ENCODE measurements at places on chromosomes 2 and 18. TPM values are rescaled to one million over a fixed set of nuclear protein-coding genes. Genes with fewer than 3 reads are reported as not detected.

DNA sequence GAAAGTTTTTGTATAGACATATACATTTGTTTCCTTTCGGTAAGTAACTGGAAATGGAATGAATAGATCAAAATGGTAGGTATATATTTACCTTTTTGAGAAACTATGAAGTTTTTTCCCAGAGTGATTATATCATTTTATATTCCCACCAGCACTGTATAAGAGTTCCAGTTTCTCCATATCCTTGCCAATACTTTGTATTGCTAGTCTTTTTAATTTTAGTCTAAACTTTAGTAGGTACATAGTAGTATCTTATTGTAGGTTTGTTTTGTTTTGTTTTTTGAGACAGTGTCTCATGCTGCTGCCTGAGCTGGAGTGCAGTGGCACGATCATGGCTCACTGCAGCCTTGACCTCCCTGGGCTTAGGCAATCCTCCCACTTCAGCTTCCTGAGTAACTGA lies 56.6 kb downstream of the AGPS start:
- DNase-seq, result no peak

GRCh38 chr18:60372596-60372995 lies at the start of gene MC4R:
MC4R (minus strand) TSS chr18:60372775; CDS start chr18:60372349, 426 bp downstream.
- DNase-seq, result peak; percentile 17

GRCh38 chr2:10548626-10549025 lies 100.5 kb upstream of the ODC1 start:
- peak; percentile 82 for DNase-seq

- DNase-seq, result no peak
Observed at GRCh38 chr2:173943738-173944137, 21.4 kb downstream of the SP3 start.

- no peak for DNase-seq
Observed at GRCh38 chr2:177118636-177119035, 94.0 kb upstream of the HNRNPA3 start.

- peak; percentile 88 for DNase-seq
Observed at GRCh38 chr2:235605312-235606003, 111.6 kb downstream of the AGAP1 start.

- no peak for DNase-seq
Observed at GRCh38 chr2:29260142-29260772, 145.0 kb downstream of the CLIP4 start.

DNA sequence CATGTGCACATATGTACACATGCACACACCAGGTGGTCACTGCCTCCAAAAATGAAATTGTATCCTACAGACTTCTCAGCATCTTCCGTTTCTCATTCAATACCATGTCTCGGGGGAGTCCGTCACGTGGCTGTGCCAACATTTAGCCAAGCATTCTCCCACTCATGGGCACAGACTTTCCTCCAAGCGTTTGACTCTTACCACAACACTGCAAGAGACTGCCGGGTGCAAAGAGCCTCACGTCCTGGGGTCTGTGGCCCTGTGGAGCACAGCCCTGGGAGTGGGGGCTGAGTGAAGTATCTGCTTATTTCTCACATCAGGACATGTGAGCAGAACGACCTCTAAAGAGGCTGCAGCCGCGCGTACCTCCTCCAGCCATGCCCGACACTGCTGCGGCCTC lies 28.0 kb downstream of the HDAC4 start:
- no peak for DNase-seq

DNA sequence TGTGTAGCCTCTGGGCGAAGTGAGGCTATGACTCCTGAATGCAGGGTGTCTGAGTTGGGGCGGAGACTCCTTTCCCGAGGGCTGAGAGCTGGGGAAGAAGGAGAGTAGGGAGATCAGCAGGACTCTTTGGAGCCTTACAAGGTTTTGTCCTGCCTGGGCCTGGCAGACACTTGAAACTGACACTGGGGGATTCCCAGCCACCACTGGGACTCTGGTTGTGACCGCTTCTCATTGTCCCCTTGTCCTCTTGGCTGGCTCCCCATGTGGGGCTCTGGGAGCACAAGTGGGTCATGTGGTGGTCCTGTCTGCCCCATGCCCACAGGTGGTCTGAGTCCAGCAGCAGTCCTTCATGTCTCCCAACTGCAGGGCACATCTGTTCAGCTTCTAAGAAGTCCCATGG lies 78.2 kb upstream of the MGAT4A start:
- no peak for DNase-seq

DNA sequence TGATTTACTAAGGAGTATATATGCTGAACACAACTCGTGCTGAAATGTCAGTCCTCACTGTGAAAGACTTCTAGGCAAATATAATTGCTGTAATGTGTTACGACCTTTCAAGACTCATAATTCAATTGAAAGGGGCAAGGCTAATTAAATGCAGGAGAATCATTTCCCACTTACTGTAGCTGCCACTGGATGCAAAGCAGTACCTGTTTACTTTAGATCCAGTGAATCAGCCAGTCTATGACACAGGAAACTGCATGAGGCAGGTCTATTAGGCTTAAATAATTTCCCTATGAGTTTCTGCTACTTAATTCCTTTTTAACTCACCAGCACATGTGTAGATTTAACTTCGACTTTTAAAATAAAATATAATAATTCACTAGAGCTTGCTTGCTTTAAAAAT lies 125.6 kb downstream of the CTNNA2 start:
- no peak for DNase-seq

DNA sequence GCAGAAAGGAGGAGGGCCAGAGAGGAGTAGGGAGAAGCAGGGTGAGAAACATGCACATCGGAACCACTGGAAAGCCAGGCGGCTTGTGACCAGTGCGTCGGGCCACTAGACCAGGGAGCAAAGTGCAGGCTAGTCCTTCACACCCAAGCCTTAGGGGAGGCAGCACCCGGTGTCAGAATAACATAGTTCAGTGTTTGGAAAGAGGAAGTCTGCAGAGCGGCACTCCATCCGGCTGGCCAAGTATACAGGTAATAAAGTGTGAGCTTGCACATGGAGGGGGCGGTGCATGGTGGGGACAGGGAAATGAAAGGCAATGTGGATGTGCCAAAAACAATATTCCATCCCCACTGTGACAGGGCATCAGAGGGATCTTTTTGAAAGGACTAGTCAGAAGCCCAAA lies 69.7 kb downstream of the ZNF521 start:
- DNase-seq, result no peak

GRCh38 chr2:187078297-187078696 lies 229.3 kb upstream of the ZSWIM2 start:
- no peak for DNase-seq

- DNase-seq, result no peak
Observed at GRCh38 chr2:74086021-74086420, 61.7 kb downstream of the BOLA3 start.

GRCh38 chr2:216464104-216464720 lies 34.4 kb upstream of the RPL37A start:
- no peak for DNase-seq

- no peak for DNase-seq
Observed at GRCh38 chr2:238418196-238418998, 8.3 kb upstream of the ASB1 start.

- DNase-seq, result no peak
Observed at GRCh38 chr2:98881153-98881650, 54.8 kb downstream of the CRACDL start.

GRCh38 chr2:28755421-28755820 lies 3.8 kb downstream of the PPP1CB start:
- DNase-seq, result no peak

- no peak for DNase-seq
Observed at GRCh38 chr18:53946594-53946993, 277.9 kb downstream of the MBD2 start.

DNA sequence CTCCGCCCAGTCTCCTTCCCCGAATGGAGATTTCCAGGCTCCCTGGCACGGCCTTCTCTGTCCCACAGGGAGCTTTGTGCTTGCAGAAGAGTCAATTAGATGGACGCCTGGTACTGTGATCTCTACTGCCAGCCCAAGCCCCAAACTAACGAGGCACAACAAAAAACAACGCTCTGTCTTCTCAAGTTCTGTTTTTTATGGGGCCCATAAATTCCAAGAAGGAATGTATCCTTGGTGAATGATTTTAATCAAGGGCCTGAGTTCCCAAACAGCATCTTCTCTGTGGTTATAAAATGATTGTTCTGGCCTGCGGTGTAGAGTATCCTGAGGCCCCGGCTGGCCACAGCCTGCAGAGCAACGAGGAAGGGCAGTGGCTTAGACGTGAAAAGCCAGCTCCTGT lies 219.5 kb downstream of the CLIP4 start:
- DNase-seq, result no peak

DNA sequence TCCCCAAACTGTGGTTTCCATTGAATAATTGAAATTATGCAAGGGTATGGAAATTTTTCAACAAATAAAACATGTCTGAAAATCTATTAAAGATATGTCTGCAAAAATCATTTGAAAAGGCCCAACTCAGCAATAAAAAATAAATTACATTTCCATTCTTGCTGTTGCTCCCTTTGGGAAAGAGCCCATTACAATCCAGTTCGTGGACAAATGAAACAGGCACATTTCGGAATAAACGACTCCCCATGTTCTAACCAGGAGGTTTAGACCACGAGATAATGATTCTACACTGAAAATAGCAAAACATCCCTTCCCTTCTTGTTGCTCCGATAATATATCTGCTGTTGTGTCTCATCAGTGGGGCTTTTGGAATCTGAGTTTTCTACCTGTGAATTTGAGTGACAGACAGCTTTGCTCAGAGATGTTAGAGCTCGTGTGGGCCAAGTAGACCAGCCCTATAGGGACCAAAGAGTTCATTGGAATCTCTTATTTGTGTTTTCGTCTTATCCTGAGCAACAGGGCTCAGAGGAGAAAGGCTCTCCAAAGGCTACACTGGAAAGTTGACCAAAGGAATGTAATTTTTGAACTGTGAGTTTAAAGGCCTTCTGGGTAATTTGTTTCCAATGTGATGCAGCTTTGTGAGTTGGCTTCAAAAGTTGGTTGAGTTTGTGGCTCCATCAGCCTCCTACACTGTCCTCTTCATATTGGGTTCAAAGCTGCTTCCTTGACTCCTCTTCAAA lies 119.5 kb downstream of the ACTR3 start:
- DNase-seq, result no peak

DNA sequence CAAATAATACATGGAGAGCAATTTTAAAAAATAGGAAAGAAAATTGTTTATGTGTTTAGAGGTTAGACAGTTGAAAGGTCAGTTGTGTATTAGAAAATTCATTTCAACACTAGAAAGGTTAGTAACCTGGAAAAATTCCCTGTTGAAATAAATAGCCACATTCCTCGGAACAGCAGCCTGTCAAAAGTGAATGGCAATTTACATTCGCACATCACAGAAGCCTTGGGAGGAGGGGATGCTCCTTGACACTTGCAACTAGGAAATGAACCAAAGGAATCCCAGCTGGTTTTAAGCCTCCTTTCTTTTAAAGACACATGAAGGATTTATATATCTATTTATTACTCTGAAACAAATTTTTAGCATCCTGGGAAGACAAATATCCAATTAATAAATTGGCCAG lies 653.5 kb upstream of the LRRTM4 start:
- peak; percentile 1 for DNase-seq

DNA sequence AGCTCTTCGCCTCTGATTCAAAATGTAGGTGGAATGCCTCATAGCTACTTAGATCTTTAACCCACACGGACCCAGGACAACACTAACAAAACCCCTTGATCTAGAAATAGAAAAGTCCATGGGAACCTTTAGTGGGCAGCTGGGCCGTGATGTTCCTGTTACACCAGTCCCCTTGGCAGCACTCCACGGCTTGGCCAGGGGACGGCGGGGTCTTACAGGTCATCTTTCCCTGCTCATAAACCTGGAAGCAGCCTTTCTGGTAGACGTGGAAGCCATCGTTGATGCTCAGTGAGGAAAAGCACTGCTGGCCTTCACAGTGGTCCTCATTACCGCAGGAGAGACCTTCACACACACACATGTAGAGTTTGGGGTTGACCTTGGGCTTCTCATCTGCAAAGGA lies 95.9 kb downstream of the ACVR1 start:
- no peak for DNase-seq

- DNase-seq, result no peak
Observed at GRCh38 chr2:42270757-42271156, 90.3 kb downstream of the COX7A2L start.

DNA sequence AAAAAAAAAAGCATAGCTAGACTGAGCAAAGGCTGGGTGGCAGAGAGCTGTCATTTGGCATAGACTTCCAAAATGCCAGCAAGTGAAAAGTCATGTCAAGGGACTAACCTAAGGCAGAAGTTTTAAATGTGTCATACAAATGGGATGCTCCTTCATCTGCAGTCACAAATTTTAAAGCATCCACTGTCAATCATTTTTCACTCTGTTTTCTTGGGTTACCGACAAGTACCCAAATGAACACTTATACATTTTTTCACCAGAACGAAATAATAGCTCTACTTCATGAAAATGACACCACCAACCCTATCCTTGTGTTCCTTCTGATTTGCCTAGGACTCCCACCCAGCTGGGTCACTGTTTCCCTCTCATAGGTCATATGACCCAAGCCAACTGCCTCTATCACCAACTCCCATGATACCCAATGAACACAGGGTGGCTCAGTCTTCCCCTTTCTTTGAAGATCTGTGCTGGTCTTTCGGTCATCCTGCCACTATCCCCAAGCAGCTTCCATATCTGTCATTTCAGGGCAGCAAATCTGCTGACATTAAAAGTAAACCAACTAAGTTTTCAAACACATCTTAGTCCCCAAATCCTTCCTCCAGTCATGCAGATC lies 21.5 kb downstream of the KLF7 start:
- no peak for DNase-seq

GRCh38 chr2:235923859-235924674 lies 244.1 kb downstream of the GBX2 start:
- no peak for DNase-seq

- no peak for DNase-seq
Observed at GRCh38 chr2:203018181-203018580, 3.5 kb downstream of the NBEAL1 start.

DNA sequence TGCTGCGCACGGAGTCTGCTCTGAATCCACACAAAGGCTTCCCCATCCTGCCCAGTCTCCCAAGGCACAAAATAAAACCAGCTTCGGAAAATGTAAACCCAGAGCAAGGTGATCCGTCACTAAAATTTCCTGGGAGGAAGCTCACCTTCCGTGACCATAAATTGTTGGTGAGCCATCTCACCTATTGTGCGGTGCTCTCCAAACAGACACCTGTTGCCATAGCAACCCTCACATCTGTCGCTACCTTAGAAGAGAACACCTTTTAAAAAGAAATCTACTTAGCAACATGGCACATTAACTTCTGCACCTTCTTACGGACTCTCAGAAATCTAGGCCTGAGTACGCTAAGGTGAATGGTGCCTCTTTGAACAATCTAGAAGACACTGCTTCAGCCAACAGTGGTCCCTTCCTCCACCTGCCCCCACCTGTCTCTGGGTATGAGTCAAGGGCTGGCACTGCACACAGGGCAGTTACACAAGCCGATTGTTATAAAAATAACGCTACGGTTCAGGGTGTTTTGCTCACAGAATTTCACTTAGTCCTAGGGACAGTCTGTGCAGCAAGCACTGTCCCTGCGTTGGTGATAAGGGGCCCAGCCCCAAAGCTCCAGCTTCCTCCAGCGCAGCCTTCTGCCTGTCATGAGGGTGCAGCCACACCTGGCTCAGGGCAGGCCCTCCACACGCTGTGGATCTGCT lies 114.9 kb upstream of the ID2 start:
- DNase-seq, result no peak

The IL36G gene
- not detected for total RNA-seq

The DSC3 gene
- total RNA-seq, result 0.73 TPM

The IGFBP5 gene
- 10.2 TPM for total RNA-seq

The IL1RN gene
- total RNA-seq, result not detected

The RAX gene
- not detected for total RNA-seq

The ANKRD36C gene
- 4.8 TPM for total RNA-seq

The ALPP gene
- total RNA-seq, result 0.15 TPM

The UGT1A4 gene
- not detected for total RNA-seq

The TTN gene
- total RNA-seq, result 0.80 TPM

The CHST10 gene
- total RNA-seq, result 28.4 TPM

The CYP27C1 gene
- total RNA-seq, result 0.59 TPM

The COLEC11 gene
- total RNA-seq, result 0.07 TPM
